ENCODE measurements at places on chromosomes 2 and 18. TPM values are rescaled to one million over a fixed set of nuclear protein-coding genes. Genes with fewer than 3 reads are reported as not detected.

The MSGN1 gene
- total RNA-seq = not detected

The CFAP221 gene
- 2.0 TPM for total RNA-seq

The COPS7B gene
- 25.2 TPM for total RNA-seq

The INPP1 gene
- 12.1 TPM for total RNA-seq

The CYRIA gene
- total RNA-seq = 0.80 TPM

The SH3RF3 gene
- 3.0 TPM for total RNA-seq

The AP1S3 gene
- 15.0 TPM for total RNA-seq

The UGT1A8 gene
- 15.1 TPM for total RNA-seq

The CRYGD gene
- not detected for total RNA-seq

The HTR2B gene
- total RNA-seq = not detected

The HAAO gene
- total RNA-seq = not detected

The SERPINB4 gene
- not detected for total RNA-seq

The SLC5A7 gene
- total RNA-seq = not detected

The RGPD4 gene
- total RNA-seq = not detected

The CFAP65 gene
- total RNA-seq = 0.11 TPM

The ADD2 gene
- 15.6 TPM for total RNA-seq

The ACSL3 gene
- 76.2 TPM for total RNA-seq

Measured in Daoy (cell line).